GM10248 (cell line): ENCODE measurements at places on chromosomes 13 and 19.

GRCh38 chr19:54551950-54552912 is 21.4 kb upstream of the LILRA2 start:
- peak; percentile 56 for DNase-seq

- DNase-seq = no peak
Observed at GRCh38 chr13:113630296-113630695, 27.7 kb downstream of the ATP4B start.

DNA sequence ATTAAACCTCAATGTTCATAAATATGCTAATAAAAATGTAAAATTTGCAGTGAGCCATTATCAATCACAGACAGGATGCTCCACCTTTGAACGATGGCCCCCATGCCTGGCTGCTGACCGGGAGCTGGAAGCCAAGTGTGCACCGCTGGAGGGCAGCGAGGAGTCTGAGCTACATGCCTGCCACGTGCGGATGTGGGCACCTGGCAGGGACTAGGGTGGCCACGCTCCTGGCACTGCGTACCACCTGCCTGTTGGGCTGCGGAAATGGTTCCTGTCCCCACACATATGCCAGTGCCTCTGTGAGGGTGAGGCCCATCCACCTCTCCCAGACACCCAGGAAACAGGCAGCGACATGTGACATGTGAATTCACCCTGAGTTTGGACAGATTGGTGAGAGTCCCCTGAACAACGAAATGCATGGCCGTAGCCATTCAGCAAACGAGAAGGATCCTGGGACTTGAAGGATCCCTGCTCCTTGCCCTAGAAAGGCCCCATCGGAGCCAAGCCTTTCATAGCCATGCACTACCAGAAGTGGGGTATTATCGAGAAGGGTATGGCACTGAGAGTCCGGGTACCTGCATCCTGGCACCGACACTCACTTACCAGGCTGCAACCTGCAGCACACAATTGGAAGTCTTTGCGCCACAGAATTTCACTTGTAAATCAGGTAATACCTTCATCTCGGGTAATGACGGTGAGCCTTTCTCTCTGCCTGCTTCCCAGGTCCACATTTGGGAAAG is 35.8 kb downstream of the TSHZ3 start:
- no peak for DNase-seq

DNA sequence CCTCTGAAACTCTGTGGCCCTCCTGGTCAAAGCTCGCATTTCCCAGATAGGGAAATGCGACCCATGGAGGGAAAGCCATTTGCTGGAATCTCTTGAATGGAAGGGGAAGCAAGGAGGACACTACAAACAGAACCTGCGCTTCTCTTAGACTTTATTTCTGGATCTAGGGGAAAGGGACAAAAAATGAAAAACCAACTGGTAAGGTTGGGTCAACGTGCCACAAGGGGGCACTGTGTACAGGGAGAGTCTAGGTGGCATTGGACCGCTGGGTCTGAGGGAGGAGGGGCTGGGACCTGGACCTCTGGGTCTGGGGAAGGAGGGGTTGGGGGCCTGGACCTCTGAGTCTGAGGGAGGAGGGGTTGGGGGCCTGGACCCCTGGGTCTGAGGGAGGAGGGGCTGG is 5.0 kb downstream of the KLK4 start:
- DNase-seq = peak; percentile 46

- DNase-seq = no peak
Observed at GRCh38 chr19:35904311-35905068, 2.2 kb downstream of the HCST start.

- no peak for DNase-seq
Observed at GRCh38 chr19:30522341-30522740, 150.2 kb downstream of the ZNF536 start.

GRCh38 chr13:23644527-23645138 is 74.4 kb downstream of the TNFRSF19 start:
- no peak for DNase-seq

GRCh38 chr13:101941095-101941783 is 460.6 kb downstream of the FGF14 start:
- DNase-seq = no peak

DNA sequence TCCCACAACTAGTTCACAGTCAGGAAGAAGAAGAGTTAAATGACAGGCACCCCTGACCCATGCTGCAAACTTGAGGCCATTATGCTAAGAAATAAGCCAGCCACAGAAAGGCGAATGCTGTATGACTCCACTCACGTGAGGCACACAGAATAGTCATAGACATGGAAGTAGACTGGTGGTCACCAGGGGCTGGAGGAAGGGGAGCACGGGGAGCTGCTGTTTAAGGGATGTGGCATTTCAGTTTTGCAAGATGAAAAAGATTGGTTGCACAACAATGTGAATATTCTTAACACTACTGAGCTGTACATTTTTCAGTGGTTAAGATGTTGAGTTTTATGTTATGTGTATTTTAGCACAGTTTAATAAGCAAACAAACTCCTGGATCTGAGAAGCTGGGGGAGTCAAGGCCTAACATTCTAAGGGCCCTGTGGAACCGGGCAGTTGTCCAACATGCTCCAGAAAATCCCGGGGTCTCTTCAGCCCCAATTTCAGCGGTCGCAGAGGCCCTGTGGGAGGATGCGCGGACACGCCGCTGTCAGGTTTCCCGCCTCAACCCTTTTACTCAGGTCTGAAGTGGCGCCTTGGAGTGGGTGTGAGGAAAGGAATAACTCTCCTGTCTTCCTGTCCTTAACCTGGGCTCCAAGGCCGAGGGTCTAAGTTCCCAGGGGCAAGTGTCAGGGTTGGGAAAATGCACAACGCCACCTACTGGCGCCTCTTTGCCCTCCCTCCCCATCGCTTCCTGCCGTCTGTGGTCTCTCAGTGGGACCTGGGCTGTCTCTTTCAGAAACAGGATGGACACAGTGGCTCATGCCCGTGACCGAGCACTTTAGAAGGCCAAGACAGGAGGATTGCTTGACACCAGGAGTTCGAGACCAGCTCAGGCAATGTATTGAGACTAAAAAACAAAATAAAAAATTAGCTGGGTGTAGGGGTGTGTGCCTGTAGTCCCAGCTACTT is 4.4 kb upstream of the TMEM272 start:
- DNase-seq = peak; percentile 59

DNA sequence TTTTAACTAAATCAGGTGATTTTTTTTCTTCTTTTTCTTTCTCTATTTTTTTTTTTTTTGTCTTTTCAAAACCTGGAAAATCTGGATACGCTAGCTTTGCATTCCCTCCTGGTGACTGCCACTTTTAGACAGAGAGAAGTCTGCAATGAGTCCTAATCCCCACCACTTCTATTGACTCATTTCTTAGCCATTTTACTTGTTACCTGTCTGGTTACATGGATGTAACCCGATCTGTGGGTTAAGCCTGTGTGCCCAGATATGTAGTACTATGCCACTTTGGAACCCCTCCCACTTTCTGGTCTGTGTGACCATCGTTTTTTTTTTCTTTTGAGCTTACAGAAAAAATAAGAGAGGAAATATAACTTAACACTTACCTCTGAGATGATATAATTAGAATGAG is 817.8 kb upstream of the PCDH9 start:
- DNase-seq = no peak

GRCh38 chr19:3275583-3276340 is 51.3 kb downstream of the CELF5 start:
- peak; percentile 98 for DNase-seq

- DNase-seq = no peak
Observed at GRCh38 chr19:5966215-5966614, 11.7 kb downstream of the RANBP3 start.

GRCh38 chr19:12792051-12792852 is 966 bp downstream of the JUNB start:
- DNase-seq = no peak

DNA sequence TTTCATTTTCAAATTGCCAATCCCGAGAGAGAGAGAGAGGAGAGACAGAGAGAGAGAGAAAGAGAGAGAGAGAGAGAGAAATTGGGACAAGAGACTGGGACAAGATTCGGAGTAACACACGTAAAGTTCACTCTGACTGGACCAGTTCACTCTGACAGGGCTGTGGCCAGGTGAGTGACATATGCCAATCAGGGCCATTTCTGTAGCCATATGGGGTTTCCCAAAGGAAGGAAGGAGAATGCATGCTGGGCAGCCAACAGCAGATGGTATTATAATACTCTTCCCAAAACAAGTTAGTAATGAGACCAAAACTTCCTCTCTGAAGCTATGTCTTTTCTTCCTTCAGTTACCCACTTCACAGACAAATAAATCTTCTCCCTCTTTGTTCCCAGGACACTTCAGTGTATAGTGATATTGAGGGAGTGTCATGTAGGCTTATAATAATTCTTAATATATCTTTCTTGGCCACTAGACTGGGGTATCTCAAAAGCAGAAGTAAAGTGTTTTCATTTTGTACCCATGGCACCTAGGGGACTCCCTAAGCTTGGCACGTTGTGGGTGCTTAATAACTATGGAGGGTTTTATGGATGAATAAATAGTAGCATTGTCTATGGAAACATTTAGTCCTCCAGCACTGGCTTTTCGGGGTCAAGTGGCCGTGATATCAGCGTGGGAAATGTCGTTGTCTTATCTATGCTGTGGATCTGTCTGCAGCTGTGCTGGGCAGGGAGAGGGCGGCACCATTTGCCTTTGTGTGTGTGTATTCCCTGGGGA is 51.6 kb downstream of the SERP2 start:
- DNase-seq = no peak

DNA sequence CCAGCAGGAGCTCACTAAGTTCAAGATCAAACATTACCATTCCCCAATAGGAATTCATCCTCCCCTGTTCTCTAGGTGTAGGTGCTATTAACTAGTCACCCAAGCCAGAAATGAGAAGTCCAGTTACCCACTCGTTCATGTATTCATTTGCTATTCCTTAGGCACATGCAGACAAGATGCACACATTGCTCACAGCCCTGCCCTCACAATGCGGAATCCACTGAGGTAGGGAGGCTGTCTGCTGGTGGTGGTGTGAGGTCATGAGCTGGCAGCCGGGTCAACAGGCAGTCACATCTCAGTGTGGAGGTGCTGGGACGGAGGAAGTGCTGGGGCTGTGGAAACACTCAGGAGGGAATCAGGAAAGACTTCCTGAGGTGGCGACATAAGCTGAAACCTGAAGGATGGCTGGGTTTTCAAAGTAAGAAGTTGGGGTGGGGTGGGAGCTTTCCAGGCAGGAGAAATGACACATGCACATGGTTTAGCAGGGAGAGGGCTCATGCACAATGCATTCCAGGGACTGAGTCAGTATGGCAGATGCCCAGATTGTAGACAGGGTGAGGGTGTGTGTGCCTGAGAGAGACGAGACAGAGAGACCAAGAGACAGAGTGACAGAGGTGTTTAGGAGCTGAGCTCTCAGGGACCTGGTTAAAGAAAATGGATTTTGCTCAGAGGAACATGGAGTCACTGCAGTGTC is 117.6 kb downstream of the USP12 start:
- DNase-seq = no peak

- peak; percentile 36 for DNase-seq
Observed at GRCh38 chr13:39379118-39379517, 223.9 kb downstream of the LHFPL6 start.

GRCh38 chr19:39498798-39499642 is at the start of gene DLL3:
DLL3 (plus strand) TSS chr19:39498947; CDS start chr19:39498975, 28 bp downstream.
- no peak for DNase-seq

DNA sequence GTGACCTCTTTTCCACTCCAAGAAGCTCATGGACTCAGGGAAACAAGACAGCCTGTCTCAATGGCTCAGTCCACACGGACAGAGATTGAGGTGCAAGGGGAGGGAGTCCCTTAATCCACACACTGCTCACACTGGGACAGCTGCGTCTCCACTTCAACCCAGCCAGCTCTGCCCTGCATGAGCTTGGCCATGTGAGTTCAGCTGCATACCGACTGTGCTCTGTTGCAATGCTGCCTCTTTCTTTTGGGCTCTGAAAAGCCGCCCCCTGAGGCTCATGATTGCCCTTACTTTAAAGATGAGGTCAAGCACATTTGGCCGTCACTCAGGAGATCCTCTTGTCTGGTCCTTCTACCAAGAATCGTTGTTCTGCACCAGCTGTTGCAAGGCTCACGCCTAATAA is 64.8 kb upstream of the KCTD15 start:
- no peak for DNase-seq

DNA sequence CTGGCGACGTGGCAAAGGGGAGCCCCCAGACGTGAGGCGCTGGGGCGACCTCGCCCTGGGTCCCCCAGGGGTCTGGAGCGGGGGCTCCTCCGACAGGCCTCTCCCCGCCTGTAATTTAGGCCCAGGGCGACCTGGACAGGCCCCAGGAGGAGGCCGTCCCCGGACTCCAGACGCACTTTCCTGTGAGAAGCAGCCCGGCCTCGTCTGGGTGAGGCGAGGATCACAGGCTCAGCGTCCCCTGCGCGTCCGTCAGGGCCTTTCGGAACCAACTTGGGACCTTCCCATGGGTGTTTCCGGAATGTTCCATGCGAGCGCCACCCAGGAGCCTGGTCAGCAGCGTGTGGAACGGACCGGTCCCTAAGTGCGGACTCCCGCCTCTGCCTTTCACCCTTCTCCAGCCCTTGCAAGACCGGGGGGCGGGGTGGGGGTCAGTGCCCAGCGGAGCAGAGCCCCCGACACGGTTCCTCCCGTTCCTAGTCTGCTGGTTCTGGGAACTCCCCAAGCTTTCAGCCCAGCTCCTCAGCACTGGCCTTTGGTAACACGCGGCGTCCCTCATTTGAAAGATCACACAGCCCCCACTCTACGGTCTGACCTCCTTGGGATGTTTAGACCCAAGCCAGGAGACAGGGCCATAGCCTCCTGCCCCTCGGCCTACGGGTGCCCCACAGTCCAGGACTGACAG is 1.1 kb upstream of the GRTP1 start:
- no peak for DNase-seq

GRCh38 chr19:9014803-9015202 is 4.6 kb upstream of the MUC16 start:
- DNase-seq = no peak

DNA sequence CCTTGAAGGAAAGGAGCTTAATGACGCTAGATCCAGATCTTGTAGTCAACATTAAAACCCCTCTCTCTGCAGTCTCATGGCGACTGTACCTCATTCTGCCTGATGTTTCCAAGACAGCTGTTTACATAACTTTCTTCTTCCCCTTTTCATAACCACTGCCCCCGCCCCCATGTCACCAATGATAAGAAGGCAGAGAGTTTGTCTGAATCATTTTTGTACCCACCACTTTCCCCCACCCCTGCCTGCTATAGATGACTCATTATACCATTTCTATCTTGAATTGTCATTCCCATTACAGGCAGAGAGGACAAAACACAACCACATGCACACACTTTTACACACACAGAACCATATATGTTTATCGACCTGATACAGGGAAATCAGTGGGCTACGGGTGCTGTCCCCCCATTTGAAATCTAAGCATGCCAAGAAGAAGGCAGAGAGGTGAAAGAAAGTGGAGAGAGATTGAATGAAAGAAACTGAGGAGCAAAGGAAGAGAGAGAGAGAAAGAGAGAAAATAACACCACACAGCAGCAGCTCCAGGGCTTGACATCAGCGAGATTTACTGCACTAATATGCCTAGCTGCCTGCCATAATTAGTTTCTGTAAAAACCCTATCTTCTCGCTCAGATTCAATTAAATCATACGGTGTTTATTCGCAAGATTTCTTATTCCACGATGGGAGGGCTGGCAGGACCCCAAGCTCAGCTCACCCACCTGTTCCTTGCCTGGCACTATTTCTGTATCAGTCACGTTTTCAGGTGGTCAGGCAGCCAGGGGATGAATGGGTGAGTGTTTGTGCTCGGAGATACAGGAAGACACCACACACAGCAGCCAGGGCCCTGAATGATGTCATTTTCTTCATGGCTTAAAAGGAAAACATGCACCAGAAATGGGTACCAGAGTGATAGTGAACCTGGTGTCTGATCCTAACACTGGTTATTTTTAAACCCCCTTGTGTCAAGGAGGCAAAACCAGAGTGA is 114.3 kb upstream of the SERP2 start:
- DNase-seq = peak; percentile 66
